ENCODE measurements at places on chromosomes 3 and 15.

DNA sequence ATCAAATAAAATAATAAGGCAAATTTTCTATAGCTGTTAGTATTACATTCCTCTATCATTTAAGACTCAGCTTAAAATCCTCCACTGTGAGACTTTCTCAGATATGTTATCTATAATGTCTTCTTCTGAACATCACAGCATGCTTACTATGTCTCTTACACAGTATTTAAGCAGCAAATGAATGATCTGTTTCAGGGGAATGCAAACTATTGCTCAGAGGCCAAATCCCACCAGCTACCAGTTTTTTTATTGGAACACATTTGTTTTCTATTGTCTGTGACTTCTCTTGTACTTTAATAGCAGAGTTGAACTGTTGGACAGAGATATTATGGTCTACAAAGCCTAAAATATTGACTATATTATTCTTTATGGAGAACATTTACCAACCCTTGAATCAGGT, 59.6 kb downstream of the C3orf38 start:
- DNase-seq = no peak

DNA sequence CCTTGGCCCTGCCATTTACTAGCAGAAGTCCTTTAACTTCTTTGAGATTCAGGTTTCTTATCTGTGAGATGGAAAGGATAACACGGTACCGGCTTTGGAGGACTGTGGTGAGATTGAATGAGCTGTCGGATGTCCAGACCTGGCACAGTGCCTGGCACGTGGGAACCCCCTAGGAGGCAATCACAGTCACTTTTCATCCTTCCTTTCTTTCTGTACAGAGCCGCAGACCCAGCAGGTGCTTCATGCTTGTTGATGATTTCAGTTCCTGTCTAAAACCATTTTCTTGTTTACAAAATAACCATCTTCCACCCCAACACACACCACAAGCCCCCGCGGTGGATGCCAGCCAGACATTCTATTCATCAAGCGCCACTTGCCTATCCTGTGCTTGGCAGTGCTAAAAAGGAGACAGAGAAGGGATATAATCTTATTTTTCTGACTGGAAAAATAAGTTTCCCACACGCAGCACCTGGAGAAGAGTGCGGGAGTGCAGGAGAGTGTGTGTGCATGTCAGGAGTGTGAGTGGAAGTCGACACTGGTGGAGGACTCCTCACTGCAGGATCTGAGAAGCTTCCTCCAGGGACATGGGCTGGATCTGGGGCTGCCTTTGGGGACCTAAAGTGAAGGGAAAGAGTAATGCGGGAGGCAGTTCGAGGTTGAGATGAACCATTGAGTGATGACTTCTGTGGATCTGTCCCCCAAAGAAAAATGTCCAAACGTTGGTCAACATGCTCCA, 85.7 kb downstream of the ST6GAL1 start:
- DNase-seq = no peak

GRCh38 chr15:39888809-39889208, 31.3 kb downstream of the GPR176 start:
- DNase-seq = no peak

DNA sequence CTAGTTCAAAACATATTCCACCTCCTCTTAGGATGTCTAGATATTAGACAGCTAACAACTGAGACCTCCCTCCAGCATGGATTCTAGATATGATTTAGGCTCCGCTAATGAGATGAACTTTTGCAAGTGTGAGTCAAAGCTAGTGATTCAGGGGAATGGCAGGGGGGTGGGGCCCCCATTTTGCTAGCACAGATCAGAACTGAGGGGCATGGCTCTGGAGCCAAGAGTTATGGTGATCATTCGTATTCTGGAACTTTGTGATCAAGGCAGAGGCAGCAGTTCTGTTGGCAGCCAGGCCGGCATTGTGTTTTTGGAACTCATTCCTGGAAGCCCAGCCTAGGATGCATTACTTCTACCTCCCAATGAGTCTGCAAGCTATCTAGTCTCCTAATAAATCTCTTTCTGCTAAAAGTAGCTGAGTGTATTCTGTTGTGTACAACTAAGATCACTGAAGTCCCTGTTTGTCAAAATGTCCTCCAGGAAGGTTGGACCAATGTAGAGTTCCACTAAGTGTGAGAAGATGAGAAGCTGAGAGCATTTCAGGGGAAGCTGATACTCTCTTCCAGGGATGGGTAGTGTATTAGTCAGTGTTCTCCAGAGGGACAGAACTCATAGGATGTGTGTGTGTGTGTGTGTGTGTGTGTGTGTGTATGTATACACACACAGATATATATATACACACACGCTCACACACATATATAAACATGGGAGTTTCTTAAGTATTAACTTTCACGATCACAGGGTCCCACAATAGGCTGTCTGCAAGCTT, 312.7 kb downstream of the TLE3 start:
- no peak for DNase-seq

DNA sequence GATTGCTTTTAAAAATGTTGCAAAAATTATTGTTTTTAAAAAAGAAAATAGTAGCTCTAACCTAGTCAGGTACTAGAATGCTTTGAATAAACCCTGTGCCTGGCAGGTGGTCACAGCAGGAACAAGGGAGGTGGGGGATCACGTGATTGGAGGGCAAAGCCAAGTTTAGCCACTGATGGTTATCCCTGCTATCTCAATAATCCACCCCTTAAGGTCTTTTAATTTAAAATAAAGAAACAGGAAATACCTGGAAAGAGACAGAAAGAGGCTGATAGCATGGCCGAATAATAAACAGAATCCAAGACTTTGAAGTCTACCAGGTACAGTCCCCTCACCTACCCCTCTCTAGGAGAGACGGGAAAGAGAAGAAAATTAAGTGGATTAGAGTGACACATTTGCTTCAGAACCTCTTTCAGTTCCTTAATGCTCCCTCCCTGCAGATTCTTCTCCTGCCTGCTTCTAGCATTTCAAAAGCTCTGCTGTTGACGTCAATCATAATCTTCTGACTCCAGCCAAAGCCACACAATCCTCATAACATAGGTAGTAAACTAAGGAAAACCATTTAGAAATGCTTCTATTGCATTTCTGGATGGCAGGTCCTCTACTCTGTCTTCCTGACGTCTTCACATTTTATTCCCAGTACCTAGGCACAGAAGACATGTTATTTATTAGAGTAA, 303.4 kb upstream of the MME start:
- no peak for DNase-seq

- DNase-seq = no peak
Observed at GRCh38 chr3:152253514-152253913, 15.2 kb upstream of the MBNL1 start.

- no peak for DNase-seq
Observed at GRCh38 chr3:133910422-133910821, 14.7 kb upstream of the RAB6B start.

DNA sequence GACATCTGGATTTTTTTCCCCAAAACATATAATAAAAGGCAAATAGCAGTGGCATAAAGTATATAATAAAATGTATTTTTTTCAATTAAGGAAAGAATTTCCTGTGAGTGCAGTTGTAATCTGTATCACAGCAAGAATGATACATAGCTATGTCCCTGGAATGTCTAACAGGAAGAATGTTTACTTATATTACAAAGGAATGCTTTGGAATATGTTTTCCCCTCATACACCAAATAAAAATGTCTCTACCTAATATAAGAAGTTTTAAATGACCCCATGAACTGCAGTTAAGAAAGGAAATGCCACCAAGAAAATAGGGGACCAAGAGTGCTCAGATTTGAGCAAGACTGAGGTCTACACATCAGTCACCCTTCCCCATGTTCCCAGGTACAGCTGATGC, 38.0 kb upstream of the ATP11B start:
- no peak for DNase-seq

DNA sequence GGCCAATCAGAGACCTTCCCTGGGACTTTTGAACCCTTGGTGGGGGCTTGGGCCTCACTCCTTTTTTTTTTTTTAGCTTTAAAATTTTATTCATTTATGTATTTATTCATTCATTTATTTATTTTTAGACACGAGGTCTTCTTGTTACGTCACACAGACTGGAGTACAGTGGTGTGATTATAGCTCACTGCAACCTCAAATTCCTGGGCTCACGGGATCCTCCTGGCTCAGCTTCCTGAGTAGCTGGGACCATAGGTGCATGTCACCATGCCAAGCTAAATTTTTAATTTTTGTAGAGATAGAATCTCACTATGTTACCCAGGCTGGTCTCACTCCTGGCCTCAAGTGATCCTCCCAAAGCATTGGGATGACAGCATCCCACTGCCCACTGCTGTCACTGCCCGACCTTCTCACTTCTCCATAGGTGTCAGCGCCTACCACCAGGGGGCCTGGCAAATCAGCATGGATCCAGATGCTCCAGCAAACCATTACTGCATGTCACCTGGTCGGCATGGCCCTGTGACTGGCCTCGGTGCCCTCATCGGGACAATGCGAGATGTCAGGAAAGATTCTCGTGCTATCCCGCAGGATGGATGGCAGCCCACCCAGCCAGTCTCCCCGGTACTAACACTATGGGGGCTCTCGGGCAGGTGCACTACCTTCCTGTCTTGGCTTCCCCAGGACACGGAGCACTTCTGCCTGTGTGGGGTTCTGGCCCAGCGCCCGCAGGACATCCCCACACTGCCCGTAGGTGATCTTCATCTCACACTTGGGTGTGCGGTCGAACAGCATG, 3.0 kb downstream of the MYL3 start:
- DNase-seq = no peak
